Natural killer cell treated with Interleukin-12 subunit alpha and Interleukin-12 subunit beta and Interleukin-15 and Interleukin-18, amount 100 ng/mL, for 72 hours (primary cell): ENCODE measurements at places on chromosomes 7 and 10. TPM values are rescaled to one million over a fixed set of nuclear protein-coding genes. Genes with fewer than 3 reads are reported as not detected.

Gene PSD
- 2.3 TPM for total RNA-seq

DNA sequence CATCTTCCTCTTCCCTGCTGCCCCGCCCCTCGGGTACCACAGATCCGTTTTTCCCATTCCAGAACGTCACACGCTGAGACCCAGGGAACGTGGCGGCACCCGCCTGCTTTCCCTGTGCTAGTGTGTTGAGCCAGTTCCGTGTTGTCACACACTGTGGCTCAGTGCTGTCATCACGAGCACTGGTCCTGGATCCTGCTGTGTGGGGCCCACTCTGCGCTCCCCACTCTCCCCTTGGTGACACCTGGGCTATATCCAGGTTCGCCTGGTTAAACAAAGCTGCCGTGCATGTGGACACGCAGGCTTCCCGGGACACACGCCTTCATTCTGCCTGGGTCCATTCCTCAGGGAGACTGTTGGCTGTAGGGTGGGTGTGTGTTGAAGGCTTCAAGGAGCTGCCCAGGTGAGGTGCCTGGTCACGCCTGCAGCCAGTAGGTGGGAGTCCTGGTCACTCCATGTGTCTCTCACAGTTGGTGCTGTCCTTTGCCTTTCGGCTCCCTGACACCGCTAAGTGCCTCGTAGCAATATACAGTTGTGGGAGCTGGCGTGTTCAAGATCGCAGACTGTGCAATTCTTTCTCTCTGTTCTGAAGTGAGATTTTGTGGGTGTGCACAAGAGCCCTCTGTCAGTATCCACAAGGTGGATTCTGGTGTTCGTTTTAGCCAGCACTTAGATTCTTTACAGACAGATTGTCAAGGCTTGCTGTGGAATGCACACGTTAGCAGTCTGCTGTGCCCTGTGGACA, 88.6 kb downstream of the INPP5A start:
- H3K36me3 ChIP-seq: peaks cover 6% of the 10 kb centered on the region
- H3K27me3 ChIP-seq: no peaks in the 10 kb centered on the region
- H3K27ac ChIP-seq: no peak overlapping the region
- H3K4me1 ChIP-seq: peaks cover 16% of the 10 kb centered on the region
- H3K4me3 ChIP-seq: no peak overlapping the region
- no peak for DNase-seq

DNA sequence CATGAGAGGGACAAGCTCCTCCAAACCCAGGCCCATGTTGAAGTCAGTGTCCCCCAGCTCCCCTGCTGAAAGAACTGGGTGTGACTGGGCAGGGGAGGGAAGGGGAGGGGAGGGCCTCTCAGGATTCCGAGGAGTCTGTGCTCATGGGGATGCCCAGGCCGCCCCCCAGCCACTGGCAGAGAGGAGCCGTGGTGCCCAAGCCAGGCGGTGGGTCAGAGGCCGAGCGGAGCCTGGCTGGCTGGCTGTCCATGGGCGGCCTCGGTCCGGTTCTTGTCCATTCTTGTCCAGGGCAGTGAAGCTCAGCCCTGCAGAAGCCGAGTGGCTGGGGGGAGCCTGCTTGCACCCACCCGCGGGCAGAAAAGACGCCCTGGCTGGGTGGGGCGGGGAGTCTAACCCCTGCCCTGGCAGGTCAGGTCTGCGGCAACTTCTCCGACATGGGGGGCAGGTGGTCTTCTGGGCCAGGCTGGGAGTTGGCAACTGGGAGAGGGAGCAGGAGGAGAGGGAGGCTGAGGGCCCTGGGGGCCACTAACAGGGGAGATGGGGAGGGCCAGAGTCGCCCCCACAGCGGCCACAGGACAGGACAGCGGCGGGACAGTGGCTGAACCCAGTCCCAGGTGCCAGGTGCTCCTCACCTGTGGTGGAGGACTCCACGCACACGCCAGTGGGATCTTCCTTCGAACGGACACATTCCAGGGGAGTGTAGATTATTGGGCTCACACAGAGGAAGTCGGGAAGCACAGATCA, 54.1 kb downstream of the FOXL3 start:
- DNase-seq: no peak
- no peaks in the 10 kb centered on the region for H3K4me1 ChIP-seq
- H3K36me3 ChIP-seq: no peaks in the 10 kb centered on the region
- H3K27ac ChIP-seq: no peak overlapping the region
- H3K27me3 ChIP-seq: no peaks in the 10 kb centered on the region
- H3K4me3 ChIP-seq: no peak overlapping the region

DNA sequence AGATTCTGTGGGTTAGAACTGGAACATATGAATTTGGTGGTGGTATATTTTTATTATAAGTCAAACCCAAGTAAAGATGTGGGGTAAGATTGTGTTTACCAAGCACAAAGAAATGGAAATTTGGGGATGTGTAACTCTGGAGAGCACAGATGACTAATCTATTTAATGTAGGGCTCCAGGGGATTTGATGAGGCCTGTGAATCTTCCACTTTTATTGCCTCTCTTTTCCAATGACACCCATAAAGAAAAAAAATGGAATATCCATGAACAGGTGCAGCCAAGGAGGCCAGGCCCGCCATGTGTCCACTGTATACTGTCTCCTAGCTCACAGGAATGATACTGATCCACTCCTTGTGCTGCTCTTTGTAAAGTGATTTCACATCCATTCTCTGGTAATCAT, 2.8 kb downstream of the SRGN start:
- H3K4me1 ChIP-seq: peaks cover 56% of the 10 kb centered on the region
- no peak for DNase-seq
- peak overlapping the region; percentile 96 for H3K27ac ChIP-seq

- no peak overlapping the region for H3K4me3 ChIP-seq
- H3K4me1 ChIP-seq: no peaks in the 10 kb centered on the region
- no peaks in the 10 kb centered on the region for H3K36me3 ChIP-seq
- DNase-seq: no peak
Observed at GRCh38 chr7:156423876-156424275, 216.7 kb upstream of the RNF32 start.

GRCh38 chr7:137934941-137935883, 66.7 kb downstream of the CREB3L2 start:
- peak overlapping the region; percentile 82 for H3K4me3 ChIP-seq
- no peaks in the 10 kb centered on the region for H3K27me3 ChIP-seq
- peak overlapping the region; percentile 97 for H3K27ac ChIP-seq
- no peaks in the 10 kb centered on the region for H3K36me3 ChIP-seq
- H3K4me1 ChIP-seq: peaks cover 45% of the 10 kb centered on the region

DNA sequence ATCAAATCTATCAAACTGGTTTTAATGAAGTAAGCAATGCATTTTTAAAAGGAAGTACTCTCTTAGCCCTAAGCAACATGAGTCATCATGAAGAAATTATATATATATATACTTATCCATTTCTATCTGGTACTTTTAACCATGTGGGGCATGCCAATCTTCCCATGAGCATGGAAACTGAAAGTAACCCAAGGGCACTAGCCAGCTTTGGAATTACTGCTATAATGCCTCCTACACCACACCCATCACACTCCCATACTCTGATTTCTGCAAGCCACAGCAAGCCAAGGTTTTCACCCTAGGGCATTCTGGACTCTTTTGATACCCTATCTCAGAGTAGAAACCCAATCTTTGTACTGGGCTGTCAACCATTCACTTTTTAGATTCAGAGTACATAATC, 204.6 kb downstream of the IMMP2L start:
- H3K4me1 ChIP-seq: no peaks in the 10 kb centered on the region
- no peaks in the 10 kb centered on the region for H3K36me3 ChIP-seq
- no peak for DNase-seq

- H3K36me3 ChIP-seq: no peaks in the 10 kb centered on the region
- peaks cover 6% of the 10 kb centered on the region for H3K4me1 ChIP-seq
- no peak overlapping the region for H3K27ac ChIP-seq
- no peak overlapping the region for H3K4me3 ChIP-seq
- DNase-seq: no peak
- peaks cover 5% of the 10 kb centered on the region for H3K27me3 ChIP-seq
Observed at GRCh38 chr10:43260117-43260761, 6.6 kb downstream of the RASGEF1A start.

DNA sequence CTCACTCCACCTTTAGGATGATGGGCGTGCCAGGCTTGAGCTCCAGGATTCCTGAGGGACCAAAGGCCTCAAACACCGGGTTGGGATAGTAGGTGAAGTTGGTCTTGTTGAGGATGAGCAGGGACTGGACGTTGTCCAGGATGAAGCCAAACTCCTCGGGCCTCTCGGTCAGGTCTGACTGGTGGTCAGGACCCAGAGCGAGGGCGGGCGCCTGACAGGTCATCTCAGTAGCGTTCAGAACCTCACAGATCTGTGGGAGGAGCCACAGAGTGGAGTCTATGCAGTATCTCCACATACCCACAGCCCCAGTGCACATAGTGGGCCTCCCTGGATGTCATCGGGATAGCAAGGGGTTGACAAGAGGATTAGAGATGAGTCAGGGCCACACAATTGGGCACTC, 394.9 kb downstream of the PLXNA4 start:
- no peaks in the 10 kb centered on the region for H3K27me3 ChIP-seq
- H3K4me3 ChIP-seq: no peak overlapping the region
- H3K4me1 ChIP-seq: no peaks in the 10 kb centered on the region
- no peak overlapping the region for H3K27ac ChIP-seq
- no peaks in the 10 kb centered on the region for H3K36me3 ChIP-seq

Gene URGCP
- 29.4 TPM for total RNA-seq

Gene HOXA2
- total RNA-seq: not detected

Gene CTAGE4
- 0.38 TPM for total RNA-seq
